HTR-8/SVneo (cell line): ENCODE measurements at places on chromosomes 3 and 15.

DNA sequence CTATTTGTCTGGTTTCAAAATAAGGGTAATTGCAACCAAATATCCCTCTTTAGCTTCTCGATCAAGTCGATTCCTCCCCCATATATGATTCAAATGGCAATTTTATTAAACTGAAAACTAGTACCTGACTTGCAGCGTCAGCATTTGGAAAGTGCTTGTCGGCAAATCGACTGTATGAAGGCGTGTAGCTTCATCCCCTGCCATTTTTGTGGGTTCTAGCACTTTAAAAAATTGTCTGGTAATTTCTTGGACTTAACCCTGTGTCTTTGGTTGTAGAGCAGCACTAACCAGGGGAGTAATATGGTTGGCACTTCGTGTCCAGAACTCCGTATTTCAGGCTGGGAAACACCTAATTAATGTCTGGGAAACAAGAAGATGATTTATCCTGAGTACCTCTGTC, 573 bp downstream of the MME start:
- DNase-seq = no peak

GRCh38 chr3:56296361-56296760, 171.9 kb downstream of the ERC2 start:
- no peak for DNase-seq

DNA sequence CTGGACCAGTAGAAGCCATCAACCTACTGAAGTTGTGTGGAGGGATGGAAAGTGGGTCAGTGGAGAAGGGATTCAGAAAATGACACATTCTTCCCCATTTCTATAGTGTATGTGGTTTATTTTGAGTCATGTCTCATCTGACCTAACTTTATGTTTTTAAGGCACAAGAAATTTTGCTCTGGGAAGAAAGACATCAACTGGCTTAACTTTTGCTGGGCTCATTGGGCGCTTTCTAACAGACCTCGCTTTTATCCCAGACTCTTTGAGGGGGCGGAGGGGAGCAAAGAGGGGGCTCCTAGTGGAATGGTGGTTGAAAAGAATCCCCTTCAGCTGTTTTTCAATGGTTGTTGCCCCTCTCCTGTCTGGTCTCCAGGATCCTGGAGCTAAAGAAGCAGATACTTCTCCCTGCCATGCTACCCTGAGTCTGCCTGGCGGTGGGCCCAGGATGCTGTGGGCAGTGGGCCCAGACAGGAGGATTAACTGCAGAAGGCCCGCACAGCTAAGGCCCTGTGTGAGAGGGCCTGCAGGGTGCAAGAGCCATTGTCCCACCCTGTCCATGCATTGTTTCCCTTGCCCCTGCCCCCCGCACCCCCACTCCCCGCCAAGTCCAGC, 14.5 kb downstream of the CSRNP1 start:
- DNase-seq = no peak

- DNase-seq = no peak
Observed at GRCh38 chr15:64690578-64691296, 84.7 kb downstream of the RBPMS2 start.

GRCh38 chr15:67121644-67122605, 56.5 kb downstream of the SMAD3 start:
- DNase-seq = no peak

DNA sequence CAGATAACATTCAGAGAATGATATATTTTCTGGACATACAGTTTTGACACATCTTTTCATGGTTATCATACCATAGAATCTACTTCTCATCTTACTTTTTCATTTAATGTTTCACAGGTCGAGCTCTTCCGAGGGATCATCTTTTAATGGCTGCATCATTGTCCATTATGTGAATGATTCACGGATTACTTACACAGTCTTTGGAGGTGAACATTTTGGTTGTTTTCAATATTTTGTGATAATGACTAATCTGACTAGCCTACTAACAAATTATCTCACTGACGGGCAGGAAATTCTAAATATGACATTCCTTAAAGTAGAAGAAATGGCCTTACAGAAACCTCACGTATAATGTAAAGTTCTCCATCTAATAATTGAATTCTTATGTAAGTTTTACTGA, 209.1 kb upstream of the STRIT1 start:
- DNase-seq = no peak

GRCh38 chr3:27454461-27454860, 29.7 kb downstream of the SLC4A7 start:
- no peak for DNase-seq

DNA sequence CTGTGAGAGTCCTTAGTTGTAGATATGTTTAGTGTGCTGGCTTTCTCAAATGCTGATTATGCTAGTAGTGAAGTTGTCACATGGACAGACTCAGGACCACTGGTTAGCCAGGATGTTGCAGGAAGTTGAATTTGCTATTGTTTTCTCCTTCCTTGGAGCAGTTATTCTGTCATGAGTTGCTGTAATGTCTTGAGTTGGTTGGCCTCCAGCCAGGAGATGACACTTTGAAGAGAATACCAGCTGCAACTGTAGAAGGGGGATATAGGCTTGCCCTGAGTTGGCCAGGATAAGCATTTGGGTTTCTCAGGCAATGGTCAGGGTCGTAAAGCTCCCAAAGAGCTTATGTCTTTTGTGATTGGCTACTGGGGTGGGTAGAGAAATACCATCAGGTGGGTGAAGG, 206.7 kb downstream of the ZNF621 start:
- DNase-seq = no peak
